ENCODE measurements at places on chromosomes 7 and 10. TPM values are rescaled to one million over a fixed set of nuclear protein-coding genes. Genes with fewer than 3 reads are reported as not detected.

The PNLIP gene
- total RNA-seq: not detected

The RBP3 gene
- not detected for total RNA-seq

The LRRD1 gene
- total RNA-seq: not detected

The ITIH5 gene
- 2.8 TPM for total RNA-seq

The OR13A1 gene
- total RNA-seq: not detected

The RBM20 gene
- not detected for total RNA-seq

The KEL gene
- not detected for total RNA-seq

The GPR15LG gene
- not detected for total RNA-seq

The STEAP1B gene
- 25.9 TPM for total RNA-seq

The HOXA6 gene
- not detected for total RNA-seq

The LGI1 gene
- total RNA-seq: 0.33 TPM

The PCLO gene
- 0.33 TPM for total RNA-seq

The PUS7 gene
- total RNA-seq: 20.4 TPM

The HOXA9 gene
- 0.15 TPM for total RNA-seq

The ACTR3C gene
- under 0.01 TPM for total RNA-seq

The C7orf33 gene
- total RNA-seq: not detected

The NANOS1 gene
- total RNA-seq: 1.5 TPM

The ALOX5 gene
- total RNA-seq: not detected

The EGR2 gene
- 0.33 TPM for total RNA-seq

The TMEM176A gene
- total RNA-seq: 0.33 TPM

The ACBD7 gene
- 0.99 TPM for total RNA-seq
